SK-N-SH (cell line): ENCODE measurements at places on chromosomes 7 and 10. TPM values are rescaled to one million over a fixed set of nuclear protein-coding genes. Genes with fewer than 3 reads are reported as not detected.

Gene VWA2
- not detected in 2 replicates for polyA plus RNA-seq

GRCh38 chr7:130154501-130155317 is 50.5 kb downstream of the TMEM209 start:
- H3K4me1 ChIP-seq: no peaks in the 10 kb centered on the region
- H3K4me3 ChIP-seq: no peak overlapping the region; the same call in 1 of the 2 replicates
- peak; percentile 98 for DNase-seq
- H3K36me3 ChIP-seq: no peaks in the 10 kb centered on the region
- H3K27ac ChIP-seq: no peak overlapping the region

DNA sequence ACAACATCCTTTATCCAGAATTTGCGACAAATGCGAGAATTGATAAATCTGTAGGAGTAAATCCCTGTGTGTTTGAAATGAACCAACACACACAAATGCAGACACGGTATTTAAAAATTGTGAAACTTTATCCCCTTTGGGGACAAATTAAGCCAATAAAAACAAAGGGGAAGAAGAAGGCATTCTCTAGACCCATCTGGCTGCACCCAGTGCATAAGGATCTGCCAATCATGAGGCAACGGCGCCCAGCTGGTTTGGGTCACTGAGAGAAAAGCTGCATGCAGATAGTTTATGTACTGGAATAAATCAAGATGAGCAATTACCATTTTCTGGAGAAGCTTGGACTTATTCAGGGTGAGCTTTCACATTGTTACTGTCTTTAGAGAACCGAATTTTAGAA is 45.7 kb downstream of the VAX1 start:
- H3K4me1 ChIP-seq: no peaks in the 10 kb centered on the region
- no peak for DNase-seq
- H3K27me3 ChIP-seq: no peaks in the 10 kb centered on the region
- no peaks in the 10 kb centered on the region for H3K36me3 ChIP-seq

GRCh38 chr7:25026156-25026555 is 46.2 kb upstream of the OSBPL3 start:
- H3K27ac ChIP-seq: peak overlapping the region; percentile 58; the same call in 1 of the 2 replicates
- H3K4me1 ChIP-seq: peaks cover 21% of the 10 kb centered on the region; the same call in 1 of the 2 replicates
- no peak overlapping the region for H3K4me3 ChIP-seq

- no peak overlapping the region for H3K27ac ChIP-seq
- H3K36me3 ChIP-seq: no peaks in the 10 kb centered on the region
- H3K4me3 ChIP-seq: no peak overlapping the region
- no peaks in the 10 kb centered on the region for H3K4me1 ChIP-seq
- peak; percentile 32 for DNase-seq
- no peaks in the 10 kb centered on the region for H3K27me3 ChIP-seq
Measured at GRCh38 chr10:19788075-19788686, 28.1 kb upstream of the PLXDC2 start.

DNA sequence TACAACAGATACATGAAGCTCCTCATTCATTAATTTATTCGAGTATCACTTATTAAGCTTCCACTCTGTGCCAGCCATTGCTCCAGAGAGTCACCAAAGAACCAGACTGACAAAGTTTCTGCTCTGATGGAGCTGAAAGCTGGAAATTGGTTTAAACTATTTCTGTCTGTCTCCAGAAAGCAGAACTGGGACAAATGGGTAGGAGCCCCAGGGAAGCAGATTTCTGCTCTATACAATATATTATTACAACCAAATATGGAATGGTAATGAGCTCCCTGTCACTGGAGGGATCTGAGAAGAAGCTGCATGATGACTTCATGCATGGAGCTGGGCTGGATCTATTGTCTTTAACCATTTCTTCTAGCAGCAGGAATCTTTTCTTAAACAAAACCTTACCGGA is 165.4 kb upstream of the ADO start:
- no peaks in the 10 kb centered on the region for H3K27me3 ChIP-seq
- H3K36me3 ChIP-seq: no peaks in the 10 kb centered on the region
- H3K4me3 ChIP-seq: no peak overlapping the region
- no peaks in the 10 kb centered on the region; the same call in 1 of the 2 replicates for H3K4me1 ChIP-seq
- no peak for DNase-seq

- peak; percentile 95 for DNase-seq
- H3K36me3 ChIP-seq: no peaks in the 10 kb centered on the region
- peak overlapping the region; percentile 48 for H3K4me3 ChIP-seq
- H3K27ac ChIP-seq: peak overlapping the region; percentile 43; the same call in 1 of the 2 replicates
- H3K27me3 ChIP-seq: 0 out of 2 replicates have a peak, but pooled peaks cover 16% of the 10 kb centered on the region
- H3K4me1 ChIP-seq: peaks cover 11% of the 10 kb centered on the region; the same call in 1 of the 2 replicates
Measured at GRCh38 chr10:14604181-14605142, 170.2 kb downstream of the FAM107B start.

DNA sequence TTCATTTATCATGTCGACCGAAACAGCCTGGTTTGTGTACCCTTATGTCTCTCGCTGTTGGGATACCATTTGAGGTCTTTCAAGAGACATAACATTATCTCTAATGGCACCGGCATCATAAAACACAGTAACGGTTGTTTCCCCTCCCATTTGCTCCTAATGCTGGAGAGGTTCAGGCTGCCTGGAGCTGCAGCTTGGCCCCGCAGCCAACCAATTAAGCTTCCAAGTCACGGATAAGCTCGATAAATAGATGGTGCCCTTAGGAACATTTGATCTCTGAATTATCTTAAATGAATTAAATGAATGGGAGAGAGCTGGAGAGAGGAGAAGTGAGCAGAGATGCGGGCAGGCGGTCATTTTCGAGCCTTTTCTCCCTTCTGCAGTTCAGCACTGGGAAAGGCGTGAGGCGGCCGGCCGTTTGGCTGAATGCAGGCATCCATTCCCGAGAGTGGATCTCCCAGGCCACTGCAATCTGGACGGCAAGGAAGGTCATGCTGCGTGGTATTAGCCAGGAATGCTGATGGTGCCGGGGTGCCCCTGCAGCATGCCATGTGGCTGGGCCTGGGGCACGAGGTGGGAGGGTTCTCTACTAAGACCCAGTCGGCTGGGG is 12.6 kb downstream of the CPA4 start:
- no peak overlapping the region for H3K4me3 ChIP-seq
- peak; percentile 37 for DNase-seq
- H3K36me3 ChIP-seq: peaks cover 10% of the 10 kb centered on the region; the same call in 1 of the 2 replicates
- no peak overlapping the region for H3K27ac ChIP-seq

GRCh38 chr10:126481181-126481580 is 92.9 kb upstream of the ADAM12 start:
- no peak for DNase-seq
- no peak overlapping the region for H3K27ac ChIP-seq
- H3K4me1 ChIP-seq: no peaks in the 10 kb centered on the region

GRCh38 chr7:84549409-84549808 is 354.8 kb upstream of the SEMA3A start:
- no peak overlapping the region for H3K4me3 ChIP-seq
- H3K4me1 ChIP-seq: no peaks in the 10 kb centered on the region; the same call in 1 of the 2 replicates
- no peak overlapping the region; the same call in 1 of the 2 replicates for H3K27ac ChIP-seq
- H3K36me3 ChIP-seq: no peaks in the 10 kb centered on the region
- no peaks in the 10 kb centered on the region for H3K27me3 ChIP-seq

DNA sequence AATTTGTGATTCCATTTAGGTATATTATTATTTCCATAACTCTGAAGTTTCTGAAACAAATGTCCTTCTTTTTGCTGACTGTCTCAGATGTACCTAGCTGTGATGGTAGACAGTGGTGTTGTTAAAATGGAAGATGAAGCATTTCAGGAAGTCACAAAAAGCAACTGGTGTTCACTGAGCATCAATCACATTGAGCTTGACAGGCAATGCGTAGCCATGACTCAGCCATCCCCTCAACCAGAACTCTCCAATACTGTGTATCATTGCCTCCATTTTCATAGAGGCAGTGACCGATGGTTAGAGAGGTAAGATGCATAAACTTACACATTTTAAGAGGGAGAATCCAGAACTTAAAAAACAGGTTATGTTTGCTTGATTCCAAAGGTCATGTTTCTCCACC is 434.0 kb downstream of the INHBA start:
- H3K27ac ChIP-seq: no peak overlapping the region
- no peak overlapping the region for H3K4me3 ChIP-seq
- DNase-seq: no peak
- H3K27me3 ChIP-seq: no peaks in the 10 kb centered on the region
- H3K4me1 ChIP-seq: no peaks in the 10 kb centered on the region

Gene CHAT
- 0.08 TPM in 1 of 2 replicates, not detected in the other for polyA plus RNA-seq

- H3K4me1 ChIP-seq: peaks cover 11% of the 10 kb centered on the region
- H3K27me3 ChIP-seq: no peaks in the 10 kb centered on the region
- H3K27ac ChIP-seq: peak overlapping the region; percentile 59; the same call in 1 of the 2 replicates
Measured at GRCh38 chr7:94323844-94324243, 70.9 kb upstream of the COL1A2 start.

GRCh38 chr7:151873402-151873965 is 3.4 kb downstream of the PRKAG2 start:
- peaks cover 60% of the 10 kb centered on the region for H3K27me3 ChIP-seq
- H3K27ac ChIP-seq: no peak overlapping the region
- no peak overlapping the region for H3K4me3 ChIP-seq

- no peak overlapping the region for H3K4me3 ChIP-seq
- peaks cover 98% of the 10 kb centered on the region for H3K27me3 ChIP-seq
- H3K27ac ChIP-seq: no peak overlapping the region
- H3K36me3 ChIP-seq: no peaks in the 10 kb centered on the region
- peak; percentile 60 for DNase-seq
- H3K4me1 ChIP-seq: no peaks in the 10 kb centered on the region
Measured at GRCh38 chr7:289209-289755, 688 bp upstream of the FOXL3 start.

DNA sequence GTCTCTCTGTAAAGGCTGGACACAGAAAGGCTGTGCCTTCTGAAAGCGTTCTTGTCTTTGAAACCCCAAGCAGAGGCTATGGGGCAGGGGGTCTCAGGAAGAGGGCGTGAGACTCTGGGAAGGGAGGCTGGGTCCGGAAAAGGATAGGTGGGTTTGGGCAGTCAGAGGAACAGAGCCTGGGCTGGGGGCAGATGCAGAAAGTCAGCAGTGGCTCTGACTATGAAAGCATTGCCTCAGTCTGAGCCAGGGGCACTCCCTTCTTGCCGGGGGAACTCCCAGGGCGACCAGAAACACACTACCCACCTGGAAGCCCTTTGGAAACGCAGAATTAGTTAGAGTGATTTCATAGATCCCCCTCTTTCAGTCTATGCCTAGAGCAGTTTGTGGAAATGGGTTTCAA is 72.0 kb downstream of the VWA2 start:
- DNase-seq: no peak
- H3K4me3 ChIP-seq: no peak overlapping the region
- H3K36me3 ChIP-seq: no peaks in the 10 kb centered on the region
- H3K27ac ChIP-seq: no peak overlapping the region
- peaks cover 8% of the 10 kb centered on the region; the same call in 1 of the 2 replicates for H3K4me1 ChIP-seq
- no peaks in the 10 kb centered on the region for H3K27me3 ChIP-seq

Gene STK31
- 0.02 and 0.05 TPM in 2 replicates for polyA plus RNA-seq

GRCh38 chr10:88730864-88731263 is 24.8 kb downstream of the LIPK start:
- H3K4me1 ChIP-seq: peaks cover 5% of the 10 kb centered on the region; the same call in 1 of the 2 replicates
- H3K27ac ChIP-seq: no peak overlapping the region
- DNase-seq: no peak

Gene SHTN1
- polyA plus RNA-seq: 5.2 and 6.6 TPM in 2 replicates

DNA sequence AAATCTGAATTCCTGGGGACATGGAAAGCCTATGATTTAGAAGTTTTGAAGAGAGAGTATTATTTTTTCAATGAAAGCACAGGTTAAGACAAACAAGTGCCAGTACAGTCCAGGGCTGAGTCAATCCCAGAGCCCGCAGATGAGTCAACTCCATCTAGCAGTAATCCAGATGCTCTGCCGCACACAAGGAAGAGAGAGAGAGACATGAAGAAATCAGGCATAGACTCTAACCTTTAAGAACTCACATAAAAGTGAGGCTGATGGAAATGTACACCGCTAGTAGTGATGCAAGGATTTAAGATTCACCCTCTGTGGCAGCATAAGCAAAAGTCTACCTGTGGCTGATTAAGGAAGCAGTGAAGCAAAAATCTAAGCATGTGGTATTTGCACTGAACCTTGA is 651.5 kb downstream of the TNS3 start:
- peaks cover 32% of the 10 kb centered on the region for H3K4me1 ChIP-seq
- H3K4me3 ChIP-seq: no peak overlapping the region
- H3K27ac ChIP-seq: no peak overlapping the region
- no peaks in the 10 kb centered on the region for H3K36me3 ChIP-seq
- no peaks in the 10 kb centered on the region for H3K27me3 ChIP-seq

DNA sequence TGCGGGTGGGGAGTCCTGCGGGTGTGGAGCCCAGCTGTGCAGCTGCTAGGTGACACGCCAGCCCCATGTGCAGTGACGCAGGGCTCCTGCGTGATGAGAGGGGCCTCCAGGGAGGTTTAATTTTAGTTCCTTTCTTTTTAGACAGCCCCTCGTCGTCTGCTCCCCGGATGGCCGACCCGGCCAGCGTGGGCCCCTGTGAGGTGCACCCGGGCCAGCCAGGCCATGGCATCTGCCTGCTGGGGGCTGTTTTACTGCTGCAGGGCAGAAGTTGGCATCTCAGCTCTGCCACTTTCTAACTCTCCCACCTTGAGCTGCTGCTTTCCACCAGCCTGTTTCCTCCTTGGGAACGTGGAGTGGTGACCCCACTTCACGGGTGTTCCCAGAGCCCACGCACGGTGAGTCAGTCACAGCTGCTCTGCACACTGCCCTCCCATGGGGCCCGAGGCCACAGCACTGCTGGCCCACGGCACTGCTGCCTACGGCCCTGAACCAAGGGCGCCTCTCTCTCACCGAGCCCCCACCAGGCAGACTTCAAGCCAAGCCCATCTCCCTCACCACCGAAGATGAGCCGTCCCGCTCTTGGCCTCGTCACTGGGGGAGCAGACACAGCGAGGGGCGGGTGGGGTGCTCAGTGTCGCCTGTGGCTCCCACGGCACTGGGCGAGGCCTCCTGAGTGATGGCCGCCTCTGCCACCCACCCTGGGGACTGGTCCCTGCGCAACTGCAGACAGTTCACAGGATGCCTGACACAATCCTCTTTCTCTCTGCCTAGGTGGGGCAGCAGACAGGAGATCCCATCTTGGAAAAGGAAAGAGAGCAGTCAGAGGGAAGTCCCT is 21.3 kb downstream of the CYP2W1 start:
- H3K4me1 ChIP-seq: no peaks in the 10 kb centered on the region
- no peak overlapping the region for H3K4me3 ChIP-seq
- no peaks in the 10 kb centered on the region for H3K27me3 ChIP-seq
- no peak overlapping the region for H3K27ac ChIP-seq
- peaks cover under 1% of the 10 kb centered on the region for H3K36me3 ChIP-seq

GRCh38 chr10:54985732-54986131 is 184.7 kb upstream of the PCDH15 start:
- H3K27ac ChIP-seq: no peak overlapping the region
- DNase-seq: peak; percentile 8
- H3K27me3 ChIP-seq: no peaks in the 10 kb centered on the region
